ENCODE measurements at places on chromosomes 6 and 20.

DNA sequence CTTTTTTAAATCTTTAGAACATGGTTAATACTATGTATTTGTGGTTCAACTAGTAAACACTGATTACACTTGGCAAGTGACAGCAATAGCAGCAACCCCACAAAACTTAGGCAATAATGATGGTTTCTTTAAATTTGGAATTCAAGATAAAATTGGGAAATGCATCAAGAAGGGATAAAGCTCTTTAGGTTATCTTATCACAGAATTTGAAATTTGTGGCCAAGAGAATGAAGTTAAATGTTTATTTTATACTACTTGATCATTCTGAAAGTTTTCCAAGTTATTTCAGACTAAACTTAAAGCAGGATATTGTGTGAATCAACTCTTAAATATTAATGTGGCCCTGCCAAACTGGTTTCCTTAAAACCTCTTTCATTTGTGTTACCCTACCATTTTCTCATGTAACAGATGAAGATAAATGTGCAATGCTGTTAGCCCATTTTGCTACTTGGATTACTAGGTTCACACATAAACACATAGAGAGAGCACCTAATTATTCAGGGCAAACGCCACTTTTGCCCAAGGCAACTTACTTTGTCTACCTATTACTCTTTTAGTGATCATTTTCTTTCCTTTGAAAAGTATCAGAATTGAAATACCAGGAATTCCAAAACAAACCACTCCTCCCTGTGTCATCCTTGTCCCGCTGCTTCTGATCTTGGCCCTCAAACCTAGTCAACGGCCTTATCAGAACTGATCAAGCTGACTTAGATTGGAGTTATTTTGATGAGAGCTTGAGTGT, 186.7 kb upstream of the TENT5A start:
- DNase-seq, result peak; percentile 90

- DNase-seq, result no peak
These were observed 14.5 kb downstream of the CD24 start for GRCh38 chr6:106959985-106960384.

DNA sequence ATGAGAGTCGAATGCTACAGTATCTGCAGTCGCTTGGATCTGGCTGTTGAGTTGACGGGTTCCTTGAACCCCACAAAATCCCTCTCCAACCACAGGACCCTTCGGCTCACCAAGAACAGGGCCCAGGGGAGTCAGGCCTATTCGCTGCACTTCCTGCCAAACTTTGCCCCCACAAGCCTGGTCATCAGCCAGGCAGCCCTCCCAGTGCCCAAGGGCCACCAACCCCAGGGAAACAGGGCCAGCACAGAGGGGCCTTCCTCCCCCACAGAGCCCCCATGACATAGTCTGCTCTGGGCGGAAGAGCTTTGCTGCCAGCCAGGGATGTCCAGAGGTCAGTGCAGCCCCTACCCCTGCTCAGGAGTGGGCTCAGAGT, 34.5 kb upstream of the MRGBP start:
- DNase-seq, result no peak

GRCh38 chr6:22149501-22150367, 147.1 kb downstream of the PRL start:
- no peak for DNase-seq

DNA sequence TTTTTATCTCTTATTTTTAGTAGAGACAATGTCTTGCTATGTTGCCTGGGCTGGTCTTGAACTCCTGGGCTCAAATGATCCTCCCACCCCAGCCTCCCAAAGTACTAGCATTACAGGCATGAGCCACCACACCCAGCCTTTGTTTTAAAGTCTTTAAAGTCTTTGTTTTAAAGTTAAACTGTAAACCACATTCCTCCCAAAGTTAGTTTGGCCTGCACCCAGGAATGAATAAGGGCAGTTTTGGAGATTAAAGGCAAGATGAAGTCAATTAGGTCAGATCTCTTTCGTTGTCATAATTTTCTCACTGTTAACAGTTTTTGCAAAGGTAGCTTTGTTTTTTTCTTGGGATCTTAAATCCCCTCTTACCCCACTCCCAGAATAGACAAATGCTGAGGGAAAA, 63.8 kb downstream of the UBR2 start:
- DNase-seq, result no peak

- no peak for DNase-seq
These were observed 7.2 kb downstream of the PKIG start for GRCh38 chr20:44589537-44589936.
